ENCODE measurements at places on chromosomes 12 and 14.

GRCh38 chr14:65461730-65462129 lies 49.2 kb downstream of the FUT8 start:
- no peak for DNase-seq

DNA sequence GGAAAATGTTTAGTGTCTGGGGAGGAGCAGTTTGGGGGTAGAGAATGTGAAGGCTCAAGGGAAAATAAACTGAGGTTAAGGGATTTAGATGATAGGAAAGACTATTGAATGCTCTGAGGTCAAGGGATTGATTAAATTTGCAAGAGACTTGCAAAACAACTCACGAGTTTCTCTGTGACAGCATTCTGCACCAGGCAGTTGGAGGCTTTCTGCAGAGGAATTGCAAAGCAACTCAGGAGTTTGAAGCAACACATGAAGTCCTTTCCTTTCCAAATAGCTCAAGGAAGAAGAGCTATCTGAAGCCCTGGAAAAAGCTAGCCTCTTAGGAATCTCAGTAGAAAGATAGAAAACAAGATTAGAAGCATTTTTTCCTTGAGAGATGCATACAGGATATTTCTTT lies 23.9 kb downstream of the SLC7A8 start:
- no peak for DNase-seq

GRCh38 chr14:104561632-104562495 lies 17.7 kb upstream of the C14orf180 start:
- no peak for DNase-seq

DNA sequence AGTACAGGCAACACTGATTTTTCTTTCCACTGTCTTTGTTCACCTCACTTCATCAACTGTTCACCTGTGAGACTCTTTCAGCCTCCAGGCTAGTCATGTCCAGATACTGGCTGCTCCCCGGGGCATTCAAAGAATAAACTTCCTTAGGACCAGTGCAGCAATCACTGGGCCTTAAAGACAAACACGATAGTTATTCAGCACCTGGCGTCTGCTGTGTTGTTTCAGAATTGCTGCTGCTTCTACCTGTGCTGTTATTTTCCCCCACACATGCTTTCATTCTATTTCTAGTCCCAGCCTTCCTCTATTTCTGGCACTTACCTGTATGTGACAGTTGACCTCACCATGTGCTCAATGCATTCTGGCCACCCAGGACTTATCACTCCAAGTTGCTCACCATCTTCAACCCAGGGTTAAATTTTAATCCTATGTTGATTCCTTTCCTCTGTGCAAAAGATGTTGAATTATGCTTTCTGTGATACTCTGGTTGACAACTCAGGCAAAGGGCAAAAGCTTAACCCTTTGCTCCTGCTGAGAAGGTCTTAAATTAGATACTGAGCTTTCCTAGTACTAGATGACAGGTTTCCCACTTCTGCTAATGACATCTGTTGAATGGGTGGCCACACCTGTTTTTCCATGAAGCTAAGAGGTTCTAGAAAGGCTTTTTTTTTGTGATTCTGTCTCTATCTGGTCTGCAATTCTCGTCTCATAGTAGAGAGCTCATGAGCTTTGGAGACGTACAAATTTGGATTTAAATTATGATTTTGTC lies 41.4 kb downstream of the PTPRQ start:
- no peak for DNase-seq

DNA sequence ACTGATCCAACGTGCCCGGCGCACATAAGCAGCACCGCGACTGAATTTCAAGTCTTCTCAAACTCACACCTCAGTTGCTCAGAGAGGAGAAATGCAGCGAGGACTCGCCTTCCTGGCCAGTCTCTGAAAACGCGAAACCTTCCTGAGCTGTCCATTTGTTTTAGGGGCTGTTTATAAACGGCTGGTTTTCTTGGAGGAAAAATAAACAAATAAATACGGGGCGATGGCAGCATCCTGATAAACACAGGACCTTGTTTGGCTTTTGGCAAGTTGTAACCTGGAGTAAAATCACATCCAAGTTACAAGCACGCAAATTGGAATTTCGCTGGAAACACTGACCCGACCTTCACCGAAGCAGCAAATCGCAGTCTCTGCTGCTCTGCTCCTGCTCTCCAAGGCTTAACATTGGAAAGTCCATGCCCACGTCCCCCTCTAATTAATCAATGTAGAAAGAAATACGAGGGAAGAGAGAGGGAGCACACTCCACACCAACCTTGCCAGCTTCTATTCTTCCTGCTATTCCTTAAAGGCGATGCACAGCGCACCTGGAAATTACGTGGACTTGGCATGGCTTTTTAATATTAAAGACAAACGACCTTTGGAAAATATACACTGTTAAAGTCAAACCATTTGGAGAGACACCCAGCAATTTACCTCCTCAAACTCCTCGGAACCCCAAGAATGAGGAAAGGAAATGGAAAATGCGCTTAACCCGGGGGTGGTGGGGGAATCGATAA lies 248.8 kb downstream of the APAF1 start:
- no peak for DNase-seq

DNA sequence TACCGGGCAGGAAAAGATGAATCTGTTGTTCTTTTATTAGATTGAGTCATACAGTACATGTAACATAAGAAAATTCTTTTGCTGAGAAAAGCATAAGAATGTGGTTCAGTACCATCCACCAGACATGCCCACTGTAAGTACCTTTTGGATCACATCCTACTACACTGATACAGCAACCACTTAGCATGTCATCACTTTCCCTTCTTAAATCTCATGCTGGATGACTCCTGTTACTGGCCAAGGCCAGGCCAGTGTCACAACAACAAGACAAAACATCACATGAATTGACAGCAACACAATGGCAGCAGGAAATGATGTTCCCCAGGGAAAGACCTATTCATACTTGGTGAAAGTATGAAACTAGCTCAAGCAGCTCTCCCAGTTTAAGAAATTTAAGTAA lies 46.4 kb downstream of the STXBP6 start:
- DNase-seq: no peak

GRCh38 chr12:111812881-111813741 lies 28.9 kb upstream of the MAPKAPK5 start:
- DNase-seq: peak; percentile 83

DNA sequence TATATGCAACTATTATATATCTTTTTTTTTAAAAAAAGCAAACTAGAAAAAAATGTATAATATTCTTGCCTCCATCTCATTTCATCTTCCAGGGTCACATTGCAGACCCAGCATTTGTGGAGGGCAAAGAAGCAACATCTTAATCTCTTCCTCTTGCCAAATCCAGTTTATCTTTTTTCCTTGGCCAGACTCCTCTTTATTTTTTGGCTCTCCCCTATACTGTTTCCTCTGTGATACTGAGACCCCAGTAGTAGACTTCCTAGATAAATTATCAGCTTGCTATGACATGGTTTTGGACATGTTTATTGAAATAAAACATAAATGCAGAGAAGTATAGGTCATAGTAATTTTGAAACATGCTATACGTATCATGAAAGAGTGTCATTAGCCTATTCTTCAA lies 303.8 kb upstream of the DDHD1 start:
- no peak for DNase-seq

- no peak for DNase-seq
These were observed 290.0 kb upstream of the NOVA1 start for GRCh38 chr14:26887847-26888246.

DNA sequence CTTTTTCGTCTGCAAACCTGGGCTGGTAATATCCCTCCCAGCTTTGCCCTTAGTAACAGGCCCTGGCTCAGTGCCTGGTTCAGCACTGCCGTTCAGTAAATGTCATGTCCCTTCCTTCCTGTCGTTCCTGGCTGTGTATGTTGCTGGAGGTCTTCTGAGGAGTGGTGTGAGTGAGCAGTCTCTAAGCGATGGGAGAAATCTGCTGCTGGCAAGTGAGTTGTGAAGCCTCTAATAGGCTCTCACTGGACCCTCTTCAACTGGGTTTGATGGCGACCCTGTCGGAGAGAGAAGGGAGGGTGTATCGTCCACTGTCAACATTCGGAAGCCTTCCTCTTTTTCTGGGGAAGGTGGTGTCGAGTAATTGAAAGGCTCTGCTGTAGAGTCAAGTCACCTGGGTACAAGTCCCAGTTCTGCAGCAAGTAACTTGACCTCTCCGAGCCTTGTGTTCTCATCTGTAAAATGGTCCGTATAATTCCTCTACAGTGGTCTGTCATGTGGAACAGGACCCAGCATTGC lies 62.8 kb downstream of the HRK start:
- no peak for DNase-seq

GRCh38 chr14:51939755-51940301 lies 49.5 kb upstream of the RTRAF start:
- DNase-seq: no peak

DNA sequence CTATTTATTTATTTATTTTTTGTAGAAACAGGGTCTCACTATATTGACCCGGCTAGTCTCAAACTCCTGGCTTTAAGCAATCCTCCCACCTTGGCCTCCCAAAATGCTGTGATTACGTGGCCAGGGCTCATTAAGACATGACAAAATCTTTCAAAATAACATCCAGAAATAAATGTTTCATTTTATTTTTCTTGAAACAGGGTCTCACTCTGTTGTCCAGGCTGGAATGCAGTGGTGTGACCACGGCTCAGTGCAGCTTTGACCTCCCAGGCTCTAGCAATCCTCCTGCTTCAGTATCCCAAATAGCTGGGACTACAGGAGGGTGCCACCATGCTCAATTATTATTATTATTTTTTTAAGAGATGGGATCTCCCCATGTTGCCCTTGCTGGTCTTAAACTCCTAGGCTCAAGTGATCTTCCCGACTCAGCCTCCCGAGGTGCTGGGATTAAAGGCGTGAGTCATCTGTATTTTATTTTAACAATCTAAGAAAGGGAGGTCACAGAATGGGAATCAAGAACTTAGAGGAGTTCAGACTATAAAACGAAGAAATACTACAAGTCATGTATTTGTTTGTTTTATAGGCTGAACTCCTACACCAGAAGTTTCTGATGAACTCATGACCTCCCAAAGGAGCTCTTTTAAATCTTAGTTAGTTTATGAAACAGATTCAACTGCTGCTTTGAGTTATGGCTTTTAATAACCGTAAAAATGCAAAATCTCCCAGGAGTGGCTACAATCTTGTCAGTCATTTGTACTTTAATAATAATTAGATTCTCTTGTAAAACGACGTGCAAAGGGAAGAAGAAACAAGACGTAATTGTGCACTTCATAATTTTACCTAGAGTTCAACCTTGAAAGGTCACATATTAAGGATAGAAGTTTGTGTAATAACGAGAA lies 2.1 kb upstream of the TMEM263 start:
- no peak for DNase-seq

DNA sequence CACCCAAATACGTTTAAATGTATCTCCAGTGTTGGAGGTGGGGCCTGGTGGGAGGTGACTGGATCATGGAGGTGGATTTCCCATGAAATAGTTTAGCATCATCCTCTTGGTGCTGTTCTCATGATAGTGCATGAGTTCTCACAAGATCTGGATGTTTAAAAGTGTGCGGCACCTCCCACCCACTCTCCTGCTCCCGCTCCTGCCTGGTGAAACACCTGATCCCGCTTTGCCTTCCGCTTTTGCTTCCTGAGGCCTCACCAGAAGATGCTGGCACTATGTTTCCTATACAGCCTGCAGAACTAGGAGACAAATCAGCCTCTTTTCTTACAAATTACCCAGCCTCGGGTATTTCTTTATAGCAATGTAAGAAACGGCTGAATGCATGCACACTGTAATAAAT lies 20.1 kb downstream of the EIF5 start:
- no peak for DNase-seq

- no peak for DNase-seq
These were observed 11.7 kb upstream of the DAAM1 start for GRCh38 chr14:59176765-59177164.
